Activated CD8-positive, alpha-beta memory T cell treated with anti-CD3 and anti-CD28 coated beads for 1 hour (primary cell): ENCODE measurements at places on chromosomes 5 and 9.

DNA sequence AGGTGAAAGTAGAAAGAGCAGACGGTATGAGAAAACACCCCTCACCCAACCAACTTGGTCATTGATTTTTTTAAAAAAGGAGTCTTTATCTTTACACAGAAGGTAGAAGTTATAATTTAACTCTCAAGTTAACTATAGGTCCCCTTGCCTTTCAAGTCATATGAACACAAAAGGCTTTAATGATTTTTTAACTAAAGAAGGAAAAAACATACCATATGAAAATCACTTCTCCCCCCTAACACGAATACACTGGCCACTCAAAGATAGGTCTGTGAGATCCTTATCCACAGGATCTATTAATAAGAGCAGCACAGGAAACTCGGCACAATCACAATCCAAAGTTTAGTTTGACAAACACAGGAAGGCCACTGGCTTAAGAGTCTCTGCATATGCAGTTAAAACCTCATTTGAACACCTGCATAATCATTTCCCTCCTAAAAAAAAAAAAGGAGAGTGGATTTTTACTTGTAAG is 138.0 kb downstream of the ENC1 start:
- no peak for DNase-seq

DNA sequence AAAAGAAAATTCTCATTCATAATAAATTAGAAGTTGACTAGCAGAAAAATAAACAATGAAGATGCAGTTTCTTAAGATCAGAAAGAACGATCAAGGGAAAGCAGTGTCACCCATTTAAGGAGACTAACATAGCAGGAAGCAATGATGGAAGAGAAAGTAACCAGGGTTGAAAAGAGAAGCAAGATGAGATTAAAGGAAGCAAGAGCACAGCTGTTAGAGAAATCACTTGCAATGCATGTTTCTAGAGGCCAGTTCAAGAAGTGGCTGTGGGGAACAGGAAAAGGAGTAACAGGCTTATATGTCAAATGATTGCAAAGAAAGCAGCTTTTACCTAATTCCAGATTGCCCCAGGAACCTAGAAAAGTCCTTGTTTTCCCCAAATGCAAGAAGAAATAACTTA is 46.8 kb upstream of the SLC1A1 start:
- no peak for DNase-seq

DNA sequence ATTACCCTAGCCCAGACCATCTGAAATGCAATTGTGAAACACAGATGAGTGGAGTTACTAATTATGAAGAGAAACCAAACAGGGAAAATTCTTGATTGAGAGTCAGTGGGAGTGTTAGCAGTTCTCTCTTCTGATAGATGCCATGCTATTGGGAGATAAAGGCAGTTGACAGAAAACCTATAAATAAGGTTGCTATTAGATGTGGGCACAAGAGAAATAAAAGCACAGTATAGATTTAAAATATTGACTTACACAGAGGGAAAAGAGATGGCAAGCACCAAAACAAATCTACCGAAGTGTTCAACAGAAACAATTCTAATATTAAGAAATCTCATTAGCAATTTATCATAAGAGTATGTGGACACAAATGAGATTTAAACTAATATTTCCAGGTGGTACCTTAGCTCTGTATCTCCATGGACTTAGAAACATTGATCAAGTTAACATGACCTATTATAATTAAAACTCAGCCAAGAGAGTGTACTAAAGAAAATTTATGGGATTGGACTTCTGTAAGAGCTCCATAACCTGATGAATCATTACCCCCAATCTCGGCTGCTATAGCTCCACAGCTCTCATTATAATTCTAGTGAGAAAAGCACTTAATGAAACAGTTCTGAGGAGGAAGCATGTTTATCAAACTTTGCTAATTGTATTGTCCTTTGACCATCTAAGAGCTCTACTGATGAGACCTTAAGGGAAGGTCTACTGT is 665.0 kb upstream of the RIOK2 start:
- no peak for DNase-seq

GRCh38 chr5:157212307-157212706 is 31.7 kb downstream of the ITK start:
- no peak for DNase-seq

- DNase-seq: no peak
These were observed 28.2 kb upstream of the LPAR1 start for GRCh38 chr9:111066468-111066867.

DNA sequence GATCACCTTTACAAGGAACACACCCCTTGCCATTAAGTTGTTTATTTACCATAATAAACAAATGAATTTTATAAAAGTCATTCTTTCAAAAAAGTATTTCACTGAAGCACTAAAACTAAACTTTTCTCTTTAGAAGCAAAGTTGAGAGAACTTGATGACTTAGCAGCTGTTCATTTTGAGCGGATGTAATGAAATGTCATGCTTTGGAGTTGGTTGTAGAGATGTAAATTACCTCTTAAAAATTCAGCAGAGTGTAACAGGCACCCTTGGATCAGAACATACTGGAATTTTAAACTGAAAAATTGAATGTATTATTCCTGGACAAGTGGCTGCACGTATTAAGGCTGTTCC is 617.2 kb downstream of the PDE4D start:
- DNase-seq: no peak

- no peak for DNase-seq
These were observed 3.7 kb downstream of the PITX1 start for GRCh38 chr5:135030123-135030955.

DNA sequence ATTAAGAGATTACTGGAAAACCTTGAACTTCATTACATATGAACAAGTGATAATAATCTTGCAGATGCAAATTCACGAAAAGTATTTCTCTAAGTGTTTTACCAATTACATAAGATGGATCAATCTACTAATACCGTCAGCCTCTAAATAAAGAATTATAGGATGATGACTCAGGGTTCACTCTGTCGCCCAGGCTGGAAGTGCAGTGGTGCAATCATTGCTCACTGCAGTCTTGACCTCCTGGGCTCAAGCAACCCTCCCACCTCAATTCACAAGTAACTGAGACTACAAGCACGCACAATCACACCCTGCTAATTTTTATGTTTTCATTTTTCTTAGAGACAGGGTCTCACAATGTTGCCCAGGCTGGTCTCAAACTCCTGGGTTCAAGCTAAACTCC is 56.1 kb downstream of the CHD1 start:
- no peak for DNase-seq

DNA sequence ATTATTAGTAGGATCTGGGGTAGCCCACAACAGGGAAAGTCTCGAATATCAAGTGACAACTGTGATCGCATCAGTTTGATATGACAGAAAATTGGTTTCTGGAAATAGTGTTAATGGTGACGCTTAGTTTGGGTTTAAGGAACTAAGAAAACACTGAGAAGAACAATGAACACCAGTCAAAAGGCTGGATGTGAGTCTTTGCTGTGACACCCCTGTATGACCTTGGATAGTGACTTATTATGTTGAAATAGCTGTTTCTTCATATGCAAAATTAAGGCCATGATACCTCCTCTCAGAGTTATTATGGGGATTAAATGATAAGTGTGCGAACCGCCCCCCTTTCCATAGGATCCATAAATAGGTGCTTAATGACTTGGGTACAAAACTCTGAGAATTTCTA is 926 bp downstream of the DNAJC25 start:
- no peak for DNase-seq

GRCh38 chr9:126439402-126439765 is 112.8 kb downstream of the MVB12B start:
- no peak for DNase-seq

GRCh38 chr9:91258451-91258850 is 103.3 kb downstream of the AUH start:
- no peak for DNase-seq

- DNase-seq: no peak
These were observed 4.7 kb downstream of the MAN2A1 start for GRCh38 chr5:109694451-109694891.

DNA sequence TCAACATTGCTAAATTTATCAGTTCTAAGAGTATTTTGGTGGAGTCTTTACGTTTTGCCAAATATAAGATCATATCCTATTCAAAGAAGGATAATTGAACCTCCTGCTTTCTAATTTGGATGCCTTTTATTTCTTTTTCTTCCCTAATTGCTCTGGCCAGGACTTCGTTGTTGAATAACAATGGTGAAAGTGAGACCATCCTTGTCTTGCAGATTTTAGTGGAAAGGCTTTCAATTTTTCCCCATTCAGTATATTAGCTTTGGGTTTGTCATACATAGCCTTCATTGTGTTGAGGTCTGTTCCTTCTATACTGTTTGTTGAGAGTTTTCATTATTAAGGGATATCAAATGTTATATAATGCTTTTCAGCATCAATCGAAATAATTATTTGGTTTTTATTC is 1974.2 kb upstream of the ACO1 start:
- DNase-seq: no peak

DNA sequence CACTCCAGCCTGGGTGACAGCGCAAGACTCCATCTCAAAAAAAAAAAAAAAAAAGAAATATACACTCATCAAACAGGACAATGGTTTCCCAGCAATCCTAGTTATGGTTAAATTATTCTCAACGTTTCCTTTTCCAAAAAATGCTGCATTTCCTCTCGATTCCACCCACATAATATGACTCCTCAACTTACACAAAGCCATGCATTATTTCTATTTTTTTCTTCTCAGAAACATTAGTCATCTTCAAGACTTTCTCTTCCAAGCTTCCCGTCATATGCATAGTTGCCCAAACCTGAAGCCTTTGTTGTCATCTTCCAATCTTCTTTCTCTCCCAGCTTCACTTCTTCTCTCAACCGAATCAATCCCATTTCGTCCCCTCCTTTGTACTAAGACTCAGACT is 61.4 kb upstream of the RANBP6 start:
- DNase-seq: no peak

DNA sequence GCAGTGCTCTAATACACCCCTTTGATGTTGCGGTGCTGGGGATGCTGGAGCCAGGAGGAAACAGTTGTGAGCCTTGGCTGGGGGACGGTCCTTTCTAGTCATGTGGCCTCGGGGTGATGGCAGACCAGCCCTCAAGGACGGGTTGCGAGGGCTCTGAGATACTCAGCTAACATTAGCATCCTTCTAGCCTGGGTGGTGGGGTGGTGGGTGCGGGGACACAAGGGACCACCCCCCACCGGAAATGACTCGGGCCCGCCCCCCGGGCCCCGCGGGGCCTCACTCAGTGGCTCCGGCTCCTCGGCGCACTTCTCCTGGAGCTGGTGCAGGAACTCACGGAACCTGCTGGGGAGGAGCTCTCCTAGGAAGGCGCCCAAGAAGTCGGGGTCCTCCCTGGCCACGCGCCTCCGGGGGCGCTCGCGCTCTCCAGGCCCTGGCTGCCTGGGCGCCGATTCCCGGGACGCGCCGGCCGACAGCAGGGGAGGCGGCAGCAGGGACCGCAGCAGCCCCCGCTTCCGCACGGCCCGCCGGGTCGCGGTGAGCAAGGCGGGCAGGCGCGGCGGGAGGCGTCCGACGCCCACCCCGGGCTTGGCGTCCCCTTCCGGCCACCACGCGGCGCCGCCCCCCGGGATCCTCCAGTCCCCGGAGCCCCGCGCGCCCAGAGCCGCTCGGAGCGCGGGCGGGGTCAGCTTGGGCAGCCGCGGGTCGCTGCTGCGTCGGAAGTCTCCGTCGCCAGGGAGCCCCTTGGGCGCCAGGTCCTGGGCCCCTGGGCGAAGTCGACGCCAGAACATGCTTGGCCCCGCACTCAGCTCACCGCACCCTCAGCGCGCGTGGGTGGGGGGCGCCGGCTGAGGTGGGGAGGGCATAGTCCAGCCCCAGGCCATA is 873 bp downstream of the C9orf50 start:
- DNase-seq: no peak

DNA sequence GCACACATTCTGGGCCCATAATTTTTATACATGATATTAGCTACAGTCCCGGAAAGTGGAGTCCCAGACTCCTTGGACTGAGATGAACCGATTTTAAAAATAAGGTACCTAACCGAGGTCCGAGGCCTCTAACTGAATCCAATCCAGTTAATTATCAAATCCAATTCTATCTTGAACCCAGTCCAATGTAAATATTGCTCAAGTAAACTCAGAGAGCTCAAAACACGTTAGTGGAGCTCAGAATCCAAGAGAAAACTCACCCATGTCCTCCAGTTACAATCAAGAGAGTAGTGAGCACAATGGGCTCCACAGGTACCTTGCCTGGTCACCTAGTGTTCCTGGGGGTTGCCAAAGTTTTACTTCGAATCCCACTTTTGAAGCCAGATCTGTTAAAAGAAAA is 37.9 kb upstream of the DIRAS2 start:
- no peak for DNase-seq

DNA sequence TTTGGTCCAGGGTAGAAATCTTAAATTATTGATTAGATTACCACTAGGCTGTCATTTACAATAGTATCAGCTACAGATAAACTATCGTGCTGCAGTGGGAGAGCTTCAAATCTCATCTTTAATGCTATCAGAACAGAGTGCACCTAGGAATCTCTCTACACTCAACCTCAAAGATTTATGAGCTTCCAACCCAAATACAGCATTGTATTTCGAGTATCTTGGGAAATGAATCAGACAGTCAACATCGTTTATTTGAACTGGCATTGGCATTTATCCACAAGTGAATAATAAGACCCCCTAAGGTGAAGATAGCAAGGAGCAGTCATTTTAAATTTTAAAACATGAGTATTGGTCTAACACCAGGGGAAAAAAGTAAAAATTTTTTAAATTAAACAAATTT is 1203.2 kb downstream of the CDH12 start:
- DNase-seq: no peak

DNA sequence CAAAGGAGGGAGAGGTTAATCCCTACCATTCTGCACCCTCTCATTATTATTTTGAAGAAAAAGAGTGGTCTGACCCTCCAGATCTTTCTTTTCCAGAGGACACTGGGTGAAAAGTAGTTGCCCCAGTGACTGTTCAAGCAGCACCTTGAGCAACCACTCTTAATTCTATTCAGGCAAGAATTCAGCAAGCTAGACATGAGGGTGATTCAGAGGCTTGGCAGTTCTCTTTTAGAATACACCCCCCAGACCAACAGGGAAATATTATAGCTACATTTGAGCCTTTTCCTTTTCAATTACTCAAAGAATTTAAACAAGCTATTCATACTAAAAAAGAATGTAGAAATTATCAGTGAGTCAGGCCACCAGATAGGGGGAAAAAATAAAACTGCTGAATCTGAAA is 178.3 kb downstream of the MRPS30 start:
- no peak for DNase-seq

- no peak for DNase-seq
These were observed 22.4 kb downstream of the TRIO start for GRCh38 chr5:14165375-14166106.
